ENCODE measurements at places on chromosomes 12 and 14.

GRCh38 chr12:25686351-25686750 is 133.3 kb upstream of the LMNTD1 start:
- DNase-seq, result no peak

GRCh38 chr14:31726337-31726736 is 165.1 kb downstream of the NUBPL start:
- no peak for DNase-seq

DNA sequence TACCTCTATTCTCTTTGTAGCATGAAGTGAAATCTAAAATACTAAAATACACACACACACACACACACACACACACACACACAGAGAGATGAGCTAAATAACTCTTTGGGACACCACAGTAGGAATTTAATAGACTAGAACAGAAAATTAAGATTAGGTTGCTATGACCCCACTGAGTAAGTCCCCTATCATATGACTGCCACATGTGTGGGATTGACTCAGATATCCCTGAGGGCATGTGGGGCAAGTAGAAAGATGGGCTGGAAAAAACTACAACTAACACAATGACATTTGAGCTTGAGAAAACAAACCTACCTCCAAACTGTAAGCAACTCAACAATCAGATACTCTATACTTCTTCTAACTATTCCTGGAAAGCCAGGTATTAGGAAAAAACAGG is 27.0 kb downstream of the SLC25A21 start:
- DNase-seq, result no peak

DNA sequence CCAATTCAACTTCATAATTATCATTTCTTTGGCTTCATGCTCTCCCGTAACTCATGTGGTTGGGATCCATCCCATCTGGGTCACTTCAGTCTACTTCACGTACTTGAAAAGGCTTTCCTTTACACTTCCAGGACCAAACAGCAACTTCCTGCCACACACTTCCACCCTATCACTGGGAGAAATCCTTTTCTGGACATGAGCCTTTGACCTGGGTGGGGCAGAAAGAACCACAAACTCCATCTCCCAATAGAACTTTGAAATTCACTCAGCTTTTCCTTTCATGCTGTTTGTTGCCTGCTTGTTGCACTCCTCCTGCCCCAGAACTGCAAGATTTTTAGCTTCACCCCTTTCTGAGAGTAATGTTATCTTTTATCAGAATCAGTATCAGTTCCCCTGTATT is 18.4 kb upstream of the GALNT16 start:
- DNase-seq, result no peak

DNA sequence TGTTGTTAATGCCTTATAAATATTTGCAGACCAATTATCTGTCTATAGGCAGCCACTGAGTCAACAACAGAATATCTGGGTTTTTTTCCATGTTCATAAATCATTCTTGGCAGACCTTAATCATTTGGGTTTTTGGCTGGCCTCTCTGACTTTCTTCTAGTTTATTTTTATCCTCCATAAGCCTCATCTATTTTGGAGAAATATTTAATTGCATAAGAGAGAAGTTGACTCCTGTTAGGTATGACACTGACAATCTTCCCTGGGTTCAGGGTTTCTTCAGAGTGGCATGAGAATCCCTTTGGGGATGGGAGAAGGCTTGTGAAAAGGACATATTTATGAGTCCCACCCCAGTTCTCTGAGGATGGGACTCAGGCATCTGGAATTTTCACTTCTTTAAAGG is 299.8 kb downstream of the NRXN3 start:
- DNase-seq, result no peak

- no peak for DNase-seq
Measured at GRCh38 chr14:23566112-23566777, 1.3 kb downstream of the AP1G2 start.
